Fibroblast of skin of left biceps (primary cell): ENCODE measurements at places on chromosomes 7 and 10.

DNA sequence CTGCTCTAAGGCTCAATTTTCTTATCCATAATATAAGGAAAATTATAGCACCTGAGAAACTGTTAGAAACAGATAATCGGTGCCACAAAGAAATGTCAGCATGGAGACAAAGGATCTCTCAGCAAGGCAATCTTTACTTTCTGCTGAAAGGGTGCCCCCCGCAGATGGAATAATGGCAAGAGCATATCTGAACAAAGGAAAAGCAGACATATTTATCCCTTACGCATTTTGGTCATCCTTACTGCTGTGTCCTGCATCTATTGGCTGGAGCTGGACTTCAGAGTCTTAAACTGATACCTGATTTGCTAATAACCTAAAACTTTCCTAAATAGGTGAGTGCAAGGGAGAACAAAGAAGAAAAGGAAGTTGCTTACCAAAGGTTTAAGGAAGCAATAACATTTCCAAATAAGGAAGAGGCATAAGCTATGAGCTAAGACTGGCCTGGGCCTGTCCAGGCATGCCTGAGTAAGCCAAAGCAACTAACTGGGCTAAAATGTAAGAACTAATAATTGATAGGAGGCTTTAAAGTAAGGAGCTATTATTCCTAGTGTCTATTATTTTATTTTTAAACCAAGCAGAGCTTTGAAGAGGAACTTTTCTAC, 39.6 kb upstream of the ELMO1 start:
- no peak for DNase-seq

GRCh38 chr7:24573554-24574338, 494 bp downstream of the PALS2 start:
- DNase-seq = no peak

GRCh38 chr7:74514131-74514591, 60.5 kb downstream of the GTF2IRD1 start:
- no peak for DNase-seq

DNA sequence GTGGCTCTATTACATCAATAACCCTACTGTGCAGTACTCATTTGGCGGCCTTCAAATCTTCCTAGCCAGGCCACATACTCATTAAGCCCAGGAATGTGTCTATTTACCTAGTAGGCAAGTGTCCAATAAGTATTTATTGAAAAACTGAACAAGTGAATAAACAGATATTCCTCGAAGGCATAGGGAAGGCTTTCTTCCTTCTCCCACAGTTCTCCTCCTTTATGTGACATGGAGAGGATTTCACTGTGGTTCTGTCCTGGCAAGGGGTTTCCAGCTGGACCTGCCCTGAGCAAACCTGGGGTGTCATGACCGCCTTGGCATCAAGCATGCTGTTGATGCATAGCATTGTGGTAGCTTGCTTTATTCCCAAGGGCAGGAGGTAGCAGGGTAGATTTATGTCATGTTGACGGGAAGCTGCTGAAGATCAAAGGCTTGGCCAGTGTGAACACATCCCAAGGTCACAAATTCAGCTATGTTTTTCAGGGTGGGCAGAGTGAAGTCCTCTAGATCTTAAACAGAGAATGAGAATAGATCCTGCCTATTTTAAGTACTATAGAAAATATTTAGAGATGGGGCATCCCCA, 195.1 kb downstream of the INHBA start:
- DNase-seq = no peak

DNA sequence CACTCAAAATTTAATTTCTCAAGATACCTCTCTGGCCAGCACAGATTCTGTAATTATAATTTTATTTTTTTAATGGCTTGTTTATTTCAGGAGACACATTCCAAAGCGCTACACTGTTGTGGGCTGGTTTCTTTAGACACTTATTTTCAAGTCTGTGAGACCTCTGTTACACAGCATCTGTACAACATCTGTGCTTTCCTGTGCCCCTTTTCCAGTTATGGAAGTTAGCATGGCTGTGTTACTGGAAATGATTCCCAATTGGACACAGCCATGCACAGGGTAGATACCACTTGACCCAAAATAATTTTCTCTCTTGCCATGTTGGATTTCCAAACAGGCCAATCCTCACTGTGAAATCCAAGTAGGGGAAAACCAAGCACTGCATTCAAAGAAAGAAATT, 172.3 kb upstream of the ADCY1 start:
- DNase-seq = no peak
